ENCODE measurements at places on chromosomes 7 and 10.

- peak; percentile 42 for DNase-seq
Measured at GRCh38 chr10:13969792-13970140, 361.0 kb downstream of the FRMD4A start.

GRCh38 chr10:7471720-7472367 is 61.0 kb upstream of the SFMBT2 start:
- no peak for DNase-seq

DNA sequence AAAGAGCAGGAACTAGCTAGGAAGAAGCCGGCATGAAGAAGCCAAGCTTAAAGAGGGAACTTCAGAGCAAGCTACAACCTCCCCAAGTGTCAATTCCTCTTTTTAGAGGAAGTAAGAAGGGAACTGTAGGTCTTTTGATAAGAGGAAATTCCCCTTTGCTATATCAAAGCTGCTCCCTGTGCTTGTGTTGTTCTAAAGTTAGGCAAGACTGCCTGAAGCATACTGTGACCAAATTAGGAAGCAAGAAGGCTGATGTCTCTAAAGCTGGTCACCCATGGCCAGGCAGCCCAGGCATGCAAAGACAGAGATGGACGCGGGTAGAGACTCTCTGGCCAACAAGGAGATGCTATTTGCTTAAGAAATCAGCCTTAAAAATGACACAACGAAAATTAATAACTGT is 87.9 kb downstream of the RNF216 start:
- DNase-seq = no peak

DNA sequence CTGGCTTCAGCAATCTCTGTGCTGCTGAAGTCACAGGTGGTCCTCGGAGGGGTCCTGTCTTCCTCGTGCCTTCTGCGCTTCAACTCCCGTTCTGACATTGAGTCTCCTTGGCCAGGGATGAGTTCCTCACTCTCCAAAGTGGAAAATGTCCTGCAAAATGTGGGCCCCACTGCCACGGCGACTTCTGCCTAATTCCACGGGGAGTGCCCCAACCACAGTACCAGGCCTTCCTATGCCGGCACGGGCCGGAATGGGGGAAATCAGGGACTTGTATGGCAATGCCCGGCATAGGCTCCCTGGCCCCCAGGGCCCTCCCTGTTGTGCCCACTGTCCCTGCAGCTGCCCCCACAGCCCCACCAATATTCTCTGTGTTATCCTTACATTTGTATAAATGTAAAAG is 420.5 kb downstream of the TCERG1L start:
- no peak for DNase-seq

- DNase-seq = peak; percentile 54
Measured at GRCh38 chr10:112461029-112461887, 14.2 kb downstream of the VTI1A start.

- DNase-seq = no peak
Measured at GRCh38 chr10:33773886-33774480, 439.5 kb upstream of the NRP1 start.

GRCh38 chr7:130875901-130876300 is 141.9 kb upstream of the KLF14 start:
- no peak for DNase-seq

DNA sequence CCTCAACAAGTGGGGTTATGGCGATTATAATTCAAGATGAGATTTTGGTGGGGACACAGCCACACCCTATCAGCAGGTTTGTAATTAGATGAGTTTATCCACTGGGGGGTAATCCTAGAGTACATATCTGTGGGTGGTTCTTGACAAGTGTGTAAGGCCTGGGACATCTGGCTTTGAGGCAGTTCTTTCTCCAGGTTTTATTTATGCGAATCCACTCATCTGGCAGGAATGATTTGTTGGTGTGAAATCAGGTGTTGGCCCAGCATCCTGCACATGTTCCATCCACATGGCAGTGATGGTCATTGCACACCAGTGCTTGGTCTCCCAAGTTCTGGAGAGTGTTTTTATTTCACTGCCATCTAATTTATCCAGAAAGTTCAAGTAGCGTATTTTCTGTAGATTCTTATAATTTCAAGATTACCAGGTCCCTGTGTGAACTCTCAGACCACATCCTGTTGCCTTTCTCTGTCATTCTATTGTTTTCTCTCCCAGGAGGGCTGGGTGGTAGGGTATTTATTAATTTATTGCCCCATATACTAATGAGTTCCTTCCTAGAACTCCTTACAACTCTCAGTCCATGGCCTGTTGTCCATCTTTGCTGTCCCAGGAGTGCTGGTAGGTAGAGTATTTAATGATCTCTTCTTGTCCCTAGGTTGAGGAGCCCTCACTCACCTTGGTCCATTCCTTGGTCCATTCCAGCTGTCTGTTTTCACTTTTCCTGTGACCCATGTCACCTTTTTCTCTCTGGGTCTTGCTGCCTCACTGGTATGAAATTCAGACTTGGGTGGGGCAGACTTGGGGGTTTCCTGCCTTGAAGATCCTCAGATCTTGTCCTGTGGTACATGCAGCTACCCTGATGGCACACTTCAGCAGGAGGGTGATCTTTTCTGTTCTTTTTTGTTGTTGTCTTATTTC is 10.4 kb downstream of the RALA start:
- no peak for DNase-seq

GRCh38 chr10:93568105-93568390 is 1.6 kb downstream of the FFAR4 start:
- DNase-seq = no peak

DNA sequence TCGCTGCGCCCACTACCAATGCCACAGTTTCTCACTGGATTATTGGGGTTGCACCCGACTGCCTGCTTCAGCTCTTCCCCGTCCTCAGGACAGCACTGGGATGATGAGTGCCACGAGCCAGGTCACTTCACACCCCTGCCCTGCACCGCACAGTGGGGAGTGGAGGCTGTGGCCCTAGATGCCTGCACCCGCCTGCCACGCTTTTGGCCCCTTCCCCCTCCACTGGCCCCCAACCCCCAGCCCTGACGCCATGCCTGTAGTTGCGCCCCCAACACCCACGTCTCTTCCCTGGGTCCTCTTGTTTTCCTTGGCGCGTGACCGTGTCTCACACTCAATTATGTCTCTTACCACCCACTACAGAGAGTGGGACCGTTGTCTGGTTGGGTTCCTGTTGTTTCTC is 134.3 kb downstream of the VIPR2 start:
- peak; percentile 4 for DNase-seq

DNA sequence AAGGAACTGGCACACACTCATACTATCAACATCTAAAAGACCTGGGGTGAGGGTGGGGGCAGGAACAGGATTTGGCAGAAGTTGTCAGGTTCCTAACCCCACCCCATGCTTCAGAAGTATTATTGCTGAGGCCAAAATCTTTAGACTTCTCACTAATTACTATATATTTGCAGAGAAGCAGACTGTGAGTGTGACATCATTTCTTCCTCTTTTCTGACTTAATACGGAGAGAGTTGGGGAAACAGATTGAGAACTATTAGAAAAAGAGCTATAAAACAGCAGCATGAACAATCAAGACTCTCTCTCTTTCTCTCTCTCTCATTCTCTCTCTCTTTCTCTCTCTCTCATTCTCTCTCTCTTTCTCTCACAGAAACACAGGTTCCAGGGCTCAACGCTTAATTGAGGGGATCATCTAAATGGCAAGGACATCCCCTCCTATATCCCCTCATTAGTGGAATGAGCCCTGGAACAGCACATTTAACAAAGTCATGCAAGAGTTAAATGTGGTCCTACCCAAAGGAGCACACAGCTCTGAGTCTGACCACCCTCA is 94.8 kb downstream of the KCNMA1 start:
- DNase-seq = no peak

DNA sequence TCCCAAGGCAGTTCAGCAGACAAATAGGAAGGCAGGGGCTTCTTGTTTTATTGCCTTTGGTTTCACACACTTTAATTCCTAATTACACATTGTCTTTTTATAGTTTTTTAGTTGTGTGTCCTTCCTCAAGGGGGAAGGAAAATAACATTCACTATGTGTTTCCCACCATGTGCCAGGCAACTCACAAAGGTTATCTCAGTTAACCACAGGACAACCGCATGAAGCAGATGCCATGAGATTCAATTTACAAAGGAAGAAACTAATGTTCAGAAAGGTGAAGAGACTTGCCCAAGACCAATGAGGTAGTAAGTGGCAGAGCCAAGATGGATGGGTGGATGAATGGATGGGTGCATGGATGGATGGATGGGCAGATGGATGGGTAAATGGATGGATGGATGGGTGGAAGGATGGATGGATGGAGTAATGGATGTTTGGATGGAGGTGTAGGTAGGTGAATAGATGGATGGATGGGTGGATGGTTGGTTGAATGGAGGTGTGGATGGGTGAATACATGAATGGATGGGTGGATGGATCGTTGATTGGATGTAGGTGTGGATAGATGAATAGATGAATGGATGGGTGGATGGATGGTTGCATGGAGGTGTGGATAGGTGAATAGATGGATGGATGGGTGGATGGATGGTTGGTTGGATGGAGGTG is 77.9 kb downstream of the ARHGAP22 start:
- DNase-seq = no peak

DNA sequence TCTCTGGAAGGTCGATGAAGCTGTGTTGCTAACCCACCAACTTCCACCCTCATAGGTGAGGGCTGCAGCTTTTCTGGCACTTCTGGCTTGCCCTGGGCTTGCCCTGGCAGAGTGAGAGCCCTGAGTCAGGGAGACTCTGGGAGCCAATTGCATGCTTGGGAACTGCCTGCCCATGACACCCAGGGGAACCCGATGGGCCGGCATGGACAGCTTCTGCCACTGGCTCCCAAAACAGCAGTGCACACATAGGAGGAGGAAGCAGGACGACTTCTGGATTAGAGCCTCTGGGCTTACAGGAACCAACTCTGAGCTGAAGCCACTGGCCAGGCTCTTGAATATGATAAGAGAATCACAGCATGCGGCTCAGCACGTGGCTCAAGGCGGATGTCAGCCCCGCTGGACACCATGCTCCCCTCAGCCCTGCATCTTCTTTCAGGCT is 135.2 kb upstream of the UNC5B start:
- no peak for DNase-seq

- no peak for DNase-seq
Measured at GRCh38 chr7:134742688-134743350, 36.6 kb upstream of the CALD1 start.

DNA sequence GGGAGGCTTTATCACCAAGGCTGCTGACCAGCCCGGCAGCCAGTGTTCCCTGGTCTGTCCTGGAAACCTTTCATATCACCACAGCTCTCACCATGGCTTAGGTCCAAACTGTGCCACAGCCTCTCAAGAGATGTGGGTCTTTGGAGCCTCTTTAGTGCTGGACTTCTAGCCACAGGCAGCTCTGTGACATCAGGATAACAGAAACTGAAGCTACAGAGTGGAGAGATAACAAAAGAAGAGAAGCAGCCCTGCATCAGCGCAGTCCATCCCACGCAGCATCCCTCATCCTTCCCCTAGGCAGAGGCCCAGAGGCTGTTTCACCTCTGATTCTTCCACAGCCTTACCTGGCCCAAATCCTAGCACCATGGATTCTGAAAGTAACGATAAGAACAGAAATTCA is 187.9 kb upstream of the KMT2E start:
- no peak for DNase-seq

- no peak for DNase-seq
Measured at GRCh38 chr10:14405076-14406065, 74.6 kb upstream of the FRMD4A start.

DNA sequence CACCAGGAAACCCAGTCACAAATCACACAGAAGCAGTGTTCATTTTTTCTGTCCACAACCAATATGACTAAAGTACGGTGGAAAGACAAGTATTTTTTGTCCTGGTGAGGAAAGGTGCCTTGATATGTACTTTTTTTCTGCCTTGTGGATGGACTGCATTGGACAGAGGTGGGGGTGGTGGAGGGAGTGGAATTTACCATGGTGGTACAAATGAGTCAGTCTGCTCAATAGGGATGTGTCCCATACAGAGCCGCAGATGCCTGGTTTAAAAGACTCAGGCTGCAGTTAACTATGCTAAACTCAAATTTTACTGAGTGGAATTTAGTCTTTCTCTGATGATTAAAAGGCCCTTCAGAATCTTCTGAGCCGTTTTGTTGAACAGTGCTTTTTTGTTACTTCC is 674.5 kb upstream of the GALNT17 start:
- no peak for DNase-seq

- no peak for DNase-seq
Measured at GRCh38 chr7:158430308-158431034, 157.2 kb downstream of the PTPRN2 start.

DNA sequence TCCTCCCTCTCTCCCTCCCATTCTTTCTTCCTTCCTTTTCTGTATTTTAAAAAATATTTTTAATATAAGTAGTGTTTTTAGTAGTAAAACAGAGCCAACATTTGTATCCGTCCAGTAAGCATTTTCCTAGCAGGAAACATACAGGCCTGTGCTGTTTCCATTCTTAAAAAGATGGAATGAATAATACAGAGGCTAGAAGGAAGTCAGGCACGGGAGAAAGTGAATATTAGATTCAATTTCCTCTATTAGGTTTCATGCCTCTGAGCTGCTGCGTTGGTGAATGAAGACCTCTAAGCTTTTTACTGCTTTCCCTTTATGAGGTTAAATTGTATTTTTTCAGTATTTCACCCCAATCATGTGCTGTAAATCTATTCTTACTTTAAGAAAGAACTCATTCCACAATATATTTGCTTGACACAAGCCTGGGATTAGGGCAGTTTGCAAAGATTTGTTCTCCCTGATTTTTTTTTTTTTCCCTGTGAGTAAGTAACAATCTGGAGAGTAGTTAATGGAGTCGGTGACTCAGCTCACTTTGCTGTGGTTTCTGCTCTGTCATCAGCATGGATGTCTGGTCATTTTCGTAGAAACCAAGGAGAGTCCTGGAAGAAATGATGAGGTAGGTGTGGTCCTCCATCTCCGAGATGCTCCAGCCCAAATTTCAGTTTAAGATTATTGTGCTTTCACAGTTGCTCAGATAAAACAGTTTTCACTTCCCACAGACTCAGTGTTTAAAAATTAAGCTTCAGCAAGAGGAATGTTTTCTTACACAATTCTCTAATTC is 76.1 kb upstream of the PITRM1 start:
- DNase-seq = no peak

GRCh38 chr10:60684091-60684490 is 94.2 kb upstream of the CDK1 start:
- DNase-seq = no peak

DNA sequence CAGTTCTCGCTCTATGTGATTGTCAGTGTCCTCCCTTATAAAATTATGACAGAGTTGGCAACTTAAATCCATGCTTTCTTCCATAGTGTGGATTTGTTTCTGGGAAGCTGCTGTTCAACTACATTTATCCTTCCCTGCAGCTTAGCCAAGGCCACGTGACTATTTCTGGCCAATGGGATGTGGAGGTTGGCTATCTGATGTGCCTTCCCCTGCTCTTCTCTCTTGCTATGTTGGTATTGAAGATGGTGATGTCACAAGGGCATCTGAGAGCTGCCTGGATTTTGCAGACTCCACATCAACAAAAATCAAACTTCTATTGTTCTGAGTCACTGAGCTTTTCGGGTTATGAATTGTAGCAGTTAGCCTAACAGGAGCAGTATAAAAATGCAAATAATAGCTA is 164.9 kb upstream of the RHOBTB1 start:
- DNase-seq = no peak

DNA sequence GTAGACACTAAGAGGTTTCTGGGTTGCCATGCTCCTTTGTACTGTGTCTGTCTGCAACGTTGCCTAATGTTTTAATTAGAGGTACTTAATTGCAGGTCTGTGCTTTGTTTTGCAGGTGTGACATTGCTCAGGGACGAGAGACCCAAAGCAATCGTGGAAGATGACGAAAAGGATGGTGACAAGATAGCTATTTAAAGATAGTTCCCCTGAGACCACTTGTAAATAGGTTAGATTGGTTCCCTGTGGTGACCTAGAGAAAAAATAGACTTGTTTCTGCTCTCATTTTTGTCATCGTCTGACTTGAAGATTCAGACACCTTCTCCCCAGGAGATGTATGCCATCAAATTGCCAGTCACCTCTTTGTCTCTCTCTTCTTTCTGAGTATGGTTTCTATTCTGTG is 20.1 kb downstream of the PPP1R17 start:
- no peak for DNase-seq
